ENCODE measurements at places on chromosomes 11 and 22.
A peak's percentile ranks its signal among the peaks of the same experiment; 100 is the strongest.

GRCh38 chr22:30861131-30861530 is 107.4 kb downstream of the MORC2 start:
- DNase-seq, result peak; percentile 14

DNA sequence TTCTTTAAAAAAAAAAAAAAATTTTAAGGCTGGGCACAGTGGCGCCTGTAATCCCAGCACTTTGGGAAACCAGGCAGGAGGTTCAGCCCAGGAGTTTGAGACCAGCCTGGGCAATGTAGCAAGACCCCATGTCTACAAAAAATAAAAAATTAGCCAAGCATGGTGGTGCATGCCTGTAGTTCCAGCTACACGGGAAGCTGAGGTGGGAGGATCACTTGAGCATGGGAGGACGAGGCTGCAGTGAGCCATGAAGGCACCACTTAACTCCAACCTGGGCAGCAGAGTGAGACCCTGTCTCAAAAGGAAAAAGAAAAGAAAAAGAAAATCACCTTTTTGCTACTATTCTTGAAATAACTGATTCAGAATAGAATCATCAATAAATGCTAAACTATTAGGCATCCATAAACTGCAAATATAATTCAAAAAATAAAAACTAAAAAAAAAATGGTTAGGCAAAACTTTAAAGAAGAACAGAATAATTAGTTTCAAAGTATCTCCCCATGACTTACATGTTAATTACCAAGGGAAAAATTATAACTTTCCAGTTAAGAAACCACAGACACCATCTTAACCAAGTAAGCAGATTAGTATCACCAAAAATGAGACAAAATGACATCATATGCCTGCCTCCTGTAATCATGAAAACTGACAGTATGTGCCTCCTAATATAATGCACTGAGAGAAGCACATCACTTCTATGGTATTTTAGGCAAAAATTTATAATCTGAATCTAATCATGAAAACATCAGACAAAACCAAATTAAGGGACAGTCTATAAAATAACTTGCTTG is 63.6 kb downstream of the DENND5A start:
- no peak for DNase-seq

DNA sequence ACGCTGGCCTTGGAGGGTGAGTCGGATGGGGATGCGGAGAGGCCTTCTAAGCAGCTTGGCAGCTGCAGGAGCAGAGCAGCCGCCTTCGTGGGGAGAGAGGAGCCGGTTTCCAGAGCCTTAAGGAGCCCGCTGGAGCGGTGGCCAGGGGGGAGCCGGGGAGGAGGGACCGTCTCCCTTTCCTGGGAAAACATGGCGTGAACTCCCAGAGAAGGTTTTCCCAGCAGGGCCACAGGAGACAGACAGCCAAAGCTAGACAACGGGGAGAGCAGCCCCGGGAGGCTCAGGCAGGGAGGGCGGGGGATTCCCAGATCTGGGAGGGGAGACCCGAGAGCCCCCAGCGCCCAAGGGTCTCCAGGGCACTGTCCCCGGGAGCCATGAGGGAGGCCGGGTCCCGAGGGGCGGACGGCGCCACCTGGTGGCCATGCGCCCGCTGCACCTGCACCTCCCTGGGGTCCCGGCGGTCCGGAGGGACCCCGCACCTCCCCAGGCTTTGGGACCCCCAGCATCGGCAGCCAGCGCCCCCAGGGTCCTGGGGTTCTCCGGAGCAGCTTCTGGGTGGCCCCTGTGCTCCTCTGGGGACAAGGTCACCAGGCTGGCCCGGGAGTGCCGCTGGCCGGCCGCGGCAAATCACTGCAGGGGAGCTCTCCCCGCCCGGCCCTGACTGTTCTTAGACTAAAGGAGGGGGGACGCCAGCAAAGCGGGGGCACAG is 2.4 kb upstream of the SYT8 start:
- peak; percentile 91 for DNase-seq

GRCh38 chr11:4704054-4704789 is at the start of gene MMP26:
MMP26 (plus strand) TSS chr11:4704784.
- no peak for DNase-seq

DNA sequence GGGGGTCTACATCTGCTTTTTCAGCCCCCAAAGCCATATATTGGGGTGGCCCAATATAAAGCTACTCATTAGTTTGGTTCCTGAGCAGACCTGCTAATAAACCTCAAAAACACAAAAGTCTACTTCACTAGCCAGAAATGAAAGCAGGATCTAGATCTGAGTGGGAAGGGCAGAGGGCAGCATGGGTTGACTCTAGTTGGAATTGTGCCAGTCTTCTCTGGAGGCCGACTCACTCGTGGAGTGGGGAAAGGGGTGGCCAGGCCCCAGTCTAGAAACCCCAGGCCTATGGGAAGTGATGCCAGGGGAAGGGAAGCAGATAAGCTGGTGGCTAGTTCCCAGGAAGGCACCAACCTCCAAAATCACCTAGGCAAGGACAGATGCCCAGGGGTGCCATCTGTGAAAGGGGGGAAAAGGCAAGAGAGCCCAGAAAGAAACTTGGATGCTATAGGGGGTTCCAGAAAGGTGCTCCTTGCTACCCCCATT is 5.3 kb downstream of the PATZ1 start:
- no peak for DNase-seq

- DNase-seq, result no peak
These were observed 8.2 kb downstream of the PDGFB start for GRCh38 chr22:39236321-39237317.

- DNase-seq, result no peak
These were observed 1291.0 kb downstream of the LRRC4C start for GRCh38 chr11:40168414-40168813.

DNA sequence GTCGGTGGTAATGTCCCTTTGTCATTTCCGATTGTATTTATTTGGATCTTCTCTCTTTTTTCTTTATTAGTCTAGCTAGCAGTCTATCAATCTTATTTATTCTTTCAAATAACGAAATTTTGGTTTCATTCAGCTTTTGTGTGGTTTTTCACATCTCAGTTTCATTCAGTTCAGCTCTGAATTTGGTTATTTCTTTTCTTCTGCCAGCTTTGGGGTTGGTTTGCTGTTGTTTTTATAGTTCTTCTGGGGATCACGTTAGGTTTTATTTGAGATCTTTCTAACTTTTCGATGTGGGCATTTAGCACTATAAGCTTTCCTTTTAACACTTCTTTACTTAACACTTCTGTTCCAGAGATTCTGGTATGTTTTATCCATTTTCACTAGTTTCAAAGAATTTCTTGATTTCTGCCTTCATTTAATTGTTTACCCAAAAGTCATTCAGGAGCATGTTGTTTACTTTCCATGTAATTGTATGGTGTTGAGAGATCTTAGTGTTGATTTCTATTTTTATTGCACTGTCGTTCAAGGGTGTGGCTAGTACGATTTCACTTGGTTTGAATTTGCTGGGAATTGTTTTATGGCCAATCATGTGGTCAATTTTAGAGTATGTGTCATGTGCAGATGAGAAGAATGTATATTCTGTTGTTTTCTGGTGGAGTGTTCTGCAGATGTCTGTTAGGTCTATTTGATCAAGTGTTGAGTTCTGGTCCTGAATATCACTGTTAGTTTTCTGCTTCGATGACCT is 7.7 kb upstream of the SCGB1D1 start:
- no peak for DNase-seq
